GDM1 (cell line): ENCODE measurements at places on chromosomes 13 and 19.

DNA sequence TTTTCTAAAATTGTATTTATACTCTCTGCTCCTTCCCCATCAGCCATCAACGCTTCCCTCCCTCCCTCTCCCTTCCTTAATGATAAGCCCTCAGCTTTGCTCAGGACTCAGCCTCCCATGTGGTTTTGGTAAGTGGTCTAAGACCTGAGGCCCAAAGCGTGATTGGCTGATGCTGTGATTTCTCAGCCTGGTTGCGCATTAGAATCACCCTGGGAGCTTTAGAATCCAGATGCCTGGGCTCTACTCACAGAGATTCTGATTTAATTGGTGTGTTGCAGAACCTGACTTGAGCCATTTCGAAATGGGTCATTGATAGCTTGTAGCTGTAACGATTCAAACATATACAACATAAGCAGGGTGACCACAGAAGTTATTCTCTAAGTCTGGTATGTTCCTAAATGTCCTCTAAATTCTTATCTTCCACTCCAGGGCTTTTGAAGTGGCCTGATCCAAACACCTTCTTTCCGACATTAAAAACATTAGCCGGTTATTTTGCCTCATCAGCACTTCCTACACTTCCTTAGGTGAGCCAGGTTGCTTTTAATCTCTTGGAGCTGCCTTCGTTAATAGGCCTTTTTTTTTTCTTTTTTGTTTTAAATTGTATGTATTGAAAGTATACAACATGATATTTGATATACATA lies 60.6 kb downstream of the LRCH1 start:
- DNase-seq: no peak

DNA sequence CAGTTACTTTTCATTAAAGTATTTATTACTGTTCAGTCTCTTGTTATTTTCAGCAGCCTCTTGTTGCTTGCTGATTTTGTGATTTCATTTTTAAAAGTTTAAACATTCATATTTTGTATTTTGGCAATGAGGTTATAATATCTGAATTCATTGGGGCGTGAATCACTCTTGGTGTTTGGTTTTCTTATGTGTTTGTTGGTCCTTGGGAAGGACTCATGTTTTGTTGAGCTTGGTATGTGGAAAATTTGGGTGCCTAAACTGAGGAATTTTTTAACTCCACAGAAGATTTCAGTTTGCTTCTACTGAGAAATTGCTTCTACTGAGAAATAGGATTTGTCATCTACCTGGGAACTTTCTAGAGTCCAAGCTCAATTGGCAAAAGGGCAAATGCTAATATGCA lies 38.2 kb downstream of the PDS5B start:
- DNase-seq: no peak

DNA sequence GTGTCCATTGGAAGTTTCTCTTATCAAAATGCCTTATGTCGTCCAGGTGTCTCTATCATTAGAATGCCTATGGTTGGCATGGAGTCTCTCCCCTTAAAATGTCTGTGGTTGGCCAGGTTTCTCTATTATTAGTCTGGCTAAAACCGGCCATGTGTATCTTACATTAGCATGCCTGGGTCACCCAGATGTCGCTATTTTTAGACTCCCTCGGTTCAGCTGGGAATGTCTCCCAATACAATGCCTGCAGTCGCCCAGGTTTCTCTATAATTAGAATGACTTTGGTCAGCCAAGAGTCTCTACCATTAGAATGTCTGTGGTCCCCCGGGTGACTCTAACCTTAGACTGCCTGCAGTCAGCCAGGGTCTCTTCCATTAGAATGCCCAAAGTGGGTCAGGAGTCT lies 1536.1 kb downstream of the UQCRFS1 start:
- DNase-seq: no peak

DNA sequence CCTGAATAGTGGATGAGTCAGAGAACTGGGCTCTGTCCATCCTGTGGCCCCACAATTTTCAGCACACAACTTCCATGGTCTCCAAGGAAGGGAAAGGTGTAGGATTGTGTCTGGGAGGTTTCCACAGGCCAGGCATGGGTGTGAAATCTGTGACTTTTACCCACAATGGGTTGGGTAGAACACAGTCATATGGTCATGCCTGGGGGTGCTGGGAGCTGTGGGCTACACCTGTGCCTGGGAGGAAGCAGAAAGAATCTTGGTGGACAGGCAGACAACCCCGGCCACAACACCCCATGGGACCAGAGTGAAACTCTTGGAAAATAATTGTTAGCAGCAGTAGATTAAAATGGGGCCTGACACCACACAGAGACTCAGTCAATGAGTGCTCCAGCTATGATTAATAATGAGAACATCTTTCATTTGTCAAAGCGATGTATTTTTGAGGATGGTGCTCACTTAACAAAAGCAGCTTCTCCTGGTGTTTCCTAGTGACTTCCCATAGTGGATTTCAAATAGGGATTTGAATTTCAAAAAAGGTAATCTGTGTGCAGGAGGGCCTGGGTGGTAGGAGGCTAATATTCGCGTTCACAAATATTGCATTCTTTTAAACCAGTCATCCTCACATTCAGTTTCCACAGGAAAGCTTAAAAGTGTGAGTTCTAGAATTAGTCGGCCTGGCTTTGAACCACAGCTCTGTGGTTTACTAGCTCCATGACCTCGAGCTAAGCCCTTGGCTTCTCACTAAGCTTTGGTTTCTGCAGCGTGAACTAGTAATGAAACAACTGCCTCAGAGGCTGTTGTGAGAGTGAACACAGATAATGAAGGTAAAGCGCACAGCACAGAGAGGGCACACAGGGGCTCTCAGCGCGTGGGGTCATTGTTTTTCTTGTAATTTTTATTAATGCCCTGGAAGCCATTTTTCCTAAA lies 89.3 kb upstream of the UQCRFS1 start:
- DNase-seq: no peak

- no peak for DNase-seq
Observed at GRCh38 chr13:102878481-102878880, 32.6 kb downstream of the ERCC5 start.

DNA sequence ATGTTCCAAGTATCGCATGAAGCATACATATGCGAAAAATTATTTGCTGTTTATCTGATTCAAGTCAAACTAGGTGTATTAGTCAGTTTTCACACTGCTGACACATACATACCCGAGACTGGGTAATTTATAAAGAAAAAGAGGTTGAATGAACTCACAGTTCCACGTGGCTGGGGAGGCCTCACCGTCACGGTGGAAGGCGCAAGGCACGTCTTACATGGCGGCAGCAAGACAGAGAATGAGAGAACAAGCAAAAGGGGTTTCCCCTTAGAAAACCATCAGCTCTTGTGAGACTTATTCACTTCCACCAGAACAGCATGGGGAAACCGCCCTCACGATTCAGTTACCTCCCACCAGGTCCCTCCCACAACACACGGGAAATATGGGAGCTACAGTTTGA lies 13.0 kb upstream of the PROZ start:
- no peak for DNase-seq

DNA sequence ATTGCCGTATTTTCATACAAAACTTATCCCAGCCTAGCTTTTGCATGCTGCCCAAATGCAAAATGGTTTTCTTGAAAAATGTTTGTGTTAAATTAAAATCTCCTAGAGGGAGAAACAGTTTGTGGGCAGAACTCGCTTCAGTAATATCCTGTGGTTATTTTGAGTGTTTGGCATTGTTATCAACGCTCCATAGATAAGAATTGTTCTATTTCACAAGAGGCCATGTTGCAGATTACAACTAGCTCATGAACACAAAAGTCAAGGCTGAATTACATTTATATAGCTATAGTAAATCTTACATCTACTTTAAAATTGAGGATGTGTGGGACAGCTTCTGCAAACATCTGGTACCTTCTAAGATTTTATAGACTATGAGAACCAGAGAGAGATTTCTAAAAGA lies 447.9 kb downstream of the DCT start:
- DNase-seq: no peak

GRCh38 chr19:28627669-28628068 lies 585.3 kb downstream of the UQCRFS1 start:
- DNase-seq: no peak

GRCh38 chr19:43674183-43674582 lies 4.2 kb upstream of the PLAUR start:
- no peak for DNase-seq

- peak; percentile 53 for DNase-seq
Observed at GRCh38 chr19:41951686-41952172, 7.4 kb downstream of the RABAC1 start.

DNA sequence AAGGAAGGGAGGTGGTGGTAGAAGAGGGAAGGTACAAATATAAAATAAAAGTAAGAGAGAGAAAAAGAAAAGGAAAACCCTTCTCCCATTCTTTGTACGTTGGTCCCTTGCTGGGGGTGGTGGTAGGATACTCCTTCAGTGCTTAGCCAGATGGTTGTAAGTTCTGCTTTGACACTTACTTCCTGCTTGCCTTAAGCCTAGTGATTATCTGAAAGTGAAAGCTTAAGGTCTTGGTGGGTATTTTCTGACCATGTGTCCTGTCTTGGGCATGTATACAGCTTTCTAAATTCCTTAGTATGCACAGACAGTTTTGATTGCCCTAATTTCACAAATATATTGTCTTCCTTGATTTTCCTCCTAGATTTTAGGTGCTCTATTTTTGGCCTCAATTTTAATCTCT lies 314.8 kb downstream of the PCDH17 start:
- DNase-seq: no peak

DNA sequence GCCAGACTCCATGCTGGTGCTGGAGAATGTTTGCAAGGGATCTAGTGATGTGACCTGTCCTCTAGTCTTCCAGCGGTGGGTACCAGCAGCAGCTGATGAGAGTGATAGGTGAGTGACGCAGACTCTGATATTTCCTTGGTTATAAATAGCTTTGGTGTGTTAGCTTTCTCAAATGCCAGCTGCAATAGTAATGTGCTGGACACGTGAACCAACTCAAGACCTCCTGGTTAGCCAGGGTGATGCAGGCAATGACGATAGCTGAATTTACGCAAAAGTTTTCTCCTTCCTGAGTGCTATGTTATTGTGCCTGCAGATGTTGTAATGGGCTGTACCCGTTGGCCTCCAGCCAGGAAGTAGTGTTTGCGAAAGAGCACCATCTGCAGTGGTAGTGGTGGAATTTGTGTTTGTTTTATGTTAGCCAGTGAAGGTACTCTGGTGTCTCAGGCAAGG lies 129.5 kb downstream of the CYSLTR2 start:
- no peak for DNase-seq

DNA sequence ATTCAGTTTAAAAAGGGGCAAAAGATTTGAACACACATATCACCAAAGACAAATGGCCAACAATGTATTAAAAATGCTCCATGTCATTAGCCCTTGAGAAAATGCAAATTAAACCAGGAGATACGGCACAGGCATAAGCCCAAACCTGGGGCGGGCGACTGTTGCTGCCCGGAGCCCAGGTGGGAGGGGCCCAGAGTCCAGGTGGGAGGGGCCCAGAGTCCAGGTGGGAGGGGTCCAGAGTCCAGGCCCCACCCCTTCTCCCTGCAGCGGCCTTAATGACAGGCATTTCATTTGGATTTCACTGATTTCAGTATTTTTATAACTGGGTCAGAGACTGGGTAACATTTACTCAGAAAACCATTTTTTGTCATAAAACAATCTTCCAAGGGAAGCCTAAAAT lies 78.2 kb downstream of the RASA3 start:
- no peak for DNase-seq

DNA sequence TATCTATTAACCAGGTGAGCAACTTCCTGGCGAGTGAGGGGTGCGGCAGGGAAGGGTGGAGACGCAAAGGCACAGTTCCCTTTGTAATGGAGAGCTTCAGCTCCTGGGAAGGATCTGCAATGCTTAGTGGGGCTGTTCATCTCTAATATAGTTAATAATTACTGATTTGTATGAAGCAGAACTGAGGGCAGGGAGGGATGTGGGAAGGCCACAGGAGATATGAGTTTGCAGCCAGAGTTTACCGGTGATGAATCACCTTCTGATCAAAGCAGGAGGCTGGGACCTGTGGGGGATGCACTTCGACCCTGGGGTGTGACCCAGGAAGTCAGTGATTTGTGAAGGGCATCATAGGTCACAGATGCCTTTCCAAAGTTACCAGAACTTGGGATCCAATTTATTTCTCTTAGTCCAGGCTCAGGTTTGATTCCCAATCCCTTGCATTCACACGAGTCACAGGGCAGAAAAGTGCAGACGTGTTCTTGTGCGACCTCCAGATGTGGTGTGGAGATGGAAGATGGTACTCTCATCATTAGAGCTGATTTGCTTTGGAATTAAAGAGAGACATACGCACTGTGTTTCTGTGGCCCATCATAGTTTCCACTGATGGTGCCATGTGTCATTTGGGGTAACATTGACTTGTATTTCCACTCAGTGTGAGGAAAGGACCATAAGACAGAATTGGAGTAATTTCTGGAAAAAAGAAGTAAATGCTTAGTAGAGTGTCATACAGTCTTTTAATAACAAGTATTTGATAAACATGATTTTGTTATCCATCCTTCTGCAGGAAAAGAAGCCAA lies 55.0 kb downstream of the LRCH1 start:
- no peak for DNase-seq

DNA sequence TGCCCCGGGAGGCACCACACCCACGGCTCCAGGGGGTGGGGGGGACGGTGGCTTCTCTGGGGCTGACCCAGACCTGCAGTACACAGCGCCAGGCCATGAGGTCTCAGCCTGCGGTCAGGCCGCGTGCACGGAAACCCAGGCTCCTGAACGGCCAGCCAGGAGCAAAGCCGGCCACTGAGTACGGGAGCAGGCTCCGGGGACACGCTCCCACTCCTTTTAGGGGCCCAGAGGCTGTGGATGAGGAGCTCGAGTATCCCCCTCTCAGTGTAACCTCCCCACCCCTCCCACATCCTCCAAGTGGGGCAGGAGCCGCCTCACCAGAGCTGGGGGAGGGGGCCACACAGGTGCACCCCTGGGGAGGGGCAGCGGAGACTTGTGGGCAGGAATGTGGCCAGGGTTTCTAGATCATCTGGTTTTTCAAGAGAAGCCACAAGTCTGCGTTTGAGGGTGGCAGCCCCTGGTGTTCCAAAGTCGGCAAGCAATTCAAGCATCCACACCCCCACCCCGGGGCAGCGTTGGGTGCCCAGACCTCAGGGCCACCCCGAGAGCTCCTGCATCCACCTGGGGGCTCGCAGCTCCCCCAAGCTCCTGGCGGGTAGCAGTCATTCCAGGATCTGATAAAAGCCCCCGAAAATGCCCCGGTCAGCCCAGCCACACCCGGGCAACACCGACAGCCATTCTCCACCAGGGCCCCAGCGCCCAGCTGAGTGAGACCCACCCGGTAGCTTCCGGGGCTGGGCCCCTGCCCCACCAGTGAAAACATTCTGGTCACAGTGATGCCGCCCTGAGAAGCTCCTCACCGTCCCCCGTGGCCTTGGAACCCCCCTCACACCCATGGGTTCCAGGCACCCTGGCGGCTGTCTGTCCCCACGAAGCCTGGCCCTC lies 6.1 kb downstream of the SBNO2 start:
- no peak for DNase-seq

GRCh38 chr19:44260343-44260681 lies 626 bp downstream of the ZNF233 start:
- DNase-seq: no peak

DNA sequence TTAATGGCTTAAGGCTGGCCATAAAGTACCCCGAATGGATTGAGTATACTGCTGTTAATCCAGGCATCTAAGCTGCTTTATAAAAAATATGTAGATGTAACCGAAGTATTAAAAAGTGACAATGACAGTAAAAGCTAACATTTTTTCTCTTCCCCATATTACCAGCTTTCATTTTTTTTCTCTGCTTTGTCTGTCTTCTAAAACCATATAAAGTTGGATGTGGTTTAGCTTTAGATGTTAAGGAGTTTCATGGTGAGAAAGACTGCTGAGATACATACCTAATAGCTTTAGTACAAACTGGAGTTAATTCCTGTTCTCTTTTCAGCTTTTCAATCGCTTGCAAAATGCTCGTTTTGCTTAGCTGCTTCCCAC lies 838 bp downstream of the AKAP11 start:
- no peak for DNase-seq
